Heart left ventricle (tissue), 16 donors: ENCODE measurements at places on chromosomes 4 and X. TPM values are rescaled to one million over a fixed set of nuclear protein-coding genes. Genes with fewer than 3 reads are reported as not detected.

DNA sequence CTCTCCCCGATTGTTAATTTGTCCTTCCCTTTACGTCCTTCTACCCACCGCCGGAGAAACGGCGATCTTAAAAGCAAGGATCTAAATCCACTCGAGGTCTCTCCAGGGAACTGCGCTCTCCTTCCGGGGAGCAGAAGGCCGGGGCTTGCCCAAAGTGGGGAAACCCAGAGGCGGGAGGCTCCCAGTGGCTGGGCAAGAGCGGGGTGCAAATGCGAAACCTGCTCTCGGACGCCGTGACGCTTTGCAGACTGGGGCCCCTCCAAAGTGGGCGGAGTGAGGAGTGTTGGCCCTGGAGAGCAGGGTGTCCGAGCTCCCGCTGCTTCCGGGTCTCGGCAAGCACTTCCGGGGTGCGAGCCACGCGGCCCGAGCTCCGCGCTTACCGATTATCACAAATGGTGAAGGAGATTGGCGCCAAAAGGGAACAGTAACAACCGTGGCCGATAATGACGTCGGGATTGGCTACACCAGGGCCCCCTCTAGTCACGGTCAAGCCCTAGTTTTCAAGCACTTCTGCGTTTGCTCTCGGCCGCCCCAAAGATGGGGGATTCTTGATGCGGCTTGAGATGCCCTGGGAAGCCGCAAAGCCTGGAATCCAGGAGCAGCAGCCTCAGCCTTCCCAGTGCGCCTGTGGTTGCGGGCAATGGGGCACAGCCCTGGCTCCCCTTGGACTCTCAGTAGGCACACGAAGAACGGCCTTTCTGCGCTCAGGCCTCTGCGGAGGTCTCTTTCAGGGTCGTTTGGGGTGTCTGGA lies 29.0 kb downstream of the HAND2 start:
- no peak for DNase-seq

The NPY2R gene
- polyA plus RNA-seq = not detected

DNA sequence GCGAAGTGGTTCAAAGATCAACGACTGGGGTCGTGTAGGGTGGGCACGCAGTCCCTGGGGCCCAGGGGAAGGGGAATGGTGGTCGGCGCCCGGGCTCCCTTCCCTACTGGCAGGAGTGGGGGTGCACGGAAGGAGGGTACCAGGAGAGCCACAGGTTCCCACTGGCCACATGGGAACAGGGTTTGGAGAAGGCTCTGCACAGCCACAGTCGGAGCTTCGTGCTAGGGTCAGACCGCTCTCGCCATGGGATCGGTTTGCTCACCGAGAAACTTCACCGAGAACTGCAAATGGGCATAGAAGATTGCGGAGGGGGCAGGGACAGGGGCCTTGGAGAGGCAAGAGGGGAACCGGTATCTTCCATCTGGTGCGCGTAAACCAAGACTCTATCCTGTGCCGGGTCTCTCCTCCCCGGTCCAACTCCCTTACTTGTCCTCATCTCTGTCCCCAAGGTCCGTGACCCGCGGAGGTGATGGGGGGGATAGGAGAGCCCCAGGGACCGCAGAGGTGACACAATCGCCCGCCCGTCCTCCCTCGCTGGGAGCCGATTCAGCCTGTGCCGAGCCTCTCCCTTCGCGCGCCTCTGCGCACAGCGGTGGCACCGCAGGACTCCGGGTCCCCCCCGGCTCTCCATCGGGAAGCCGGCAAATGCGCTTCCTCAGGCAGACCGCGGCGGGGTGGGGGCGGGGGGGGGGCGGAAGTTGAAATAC lies 1.0 kb downstream of the SCD5 start:
- no peak for DNase-seq

DNA sequence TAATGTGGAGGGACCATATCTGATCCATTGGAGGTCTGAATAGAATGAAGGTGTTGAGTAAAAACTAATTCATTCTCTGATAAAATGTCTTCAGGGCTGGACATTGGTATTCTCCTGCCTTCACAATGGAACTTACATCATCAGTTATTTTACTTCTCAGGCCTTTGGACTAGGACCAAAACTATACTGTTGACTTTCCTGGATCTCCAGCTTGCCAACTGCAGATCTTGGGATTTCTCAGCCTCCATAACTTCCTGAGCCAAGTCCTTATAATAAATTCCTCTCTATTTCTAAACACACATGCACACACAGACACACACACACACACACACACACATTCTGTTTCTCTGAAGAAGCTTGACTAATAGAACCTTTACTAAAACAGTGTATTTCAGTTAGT lies 1858.6 kb upstream of the ADGRL3 start:
- DNase-seq = no peak

The GLRA3 gene
- not detected for polyA plus RNA-seq

- no peak for DNase-seq
Measured at GRCh38 chrX:97387004-97387403, 503.3 kb downstream of the RPA4 start.

DNA sequence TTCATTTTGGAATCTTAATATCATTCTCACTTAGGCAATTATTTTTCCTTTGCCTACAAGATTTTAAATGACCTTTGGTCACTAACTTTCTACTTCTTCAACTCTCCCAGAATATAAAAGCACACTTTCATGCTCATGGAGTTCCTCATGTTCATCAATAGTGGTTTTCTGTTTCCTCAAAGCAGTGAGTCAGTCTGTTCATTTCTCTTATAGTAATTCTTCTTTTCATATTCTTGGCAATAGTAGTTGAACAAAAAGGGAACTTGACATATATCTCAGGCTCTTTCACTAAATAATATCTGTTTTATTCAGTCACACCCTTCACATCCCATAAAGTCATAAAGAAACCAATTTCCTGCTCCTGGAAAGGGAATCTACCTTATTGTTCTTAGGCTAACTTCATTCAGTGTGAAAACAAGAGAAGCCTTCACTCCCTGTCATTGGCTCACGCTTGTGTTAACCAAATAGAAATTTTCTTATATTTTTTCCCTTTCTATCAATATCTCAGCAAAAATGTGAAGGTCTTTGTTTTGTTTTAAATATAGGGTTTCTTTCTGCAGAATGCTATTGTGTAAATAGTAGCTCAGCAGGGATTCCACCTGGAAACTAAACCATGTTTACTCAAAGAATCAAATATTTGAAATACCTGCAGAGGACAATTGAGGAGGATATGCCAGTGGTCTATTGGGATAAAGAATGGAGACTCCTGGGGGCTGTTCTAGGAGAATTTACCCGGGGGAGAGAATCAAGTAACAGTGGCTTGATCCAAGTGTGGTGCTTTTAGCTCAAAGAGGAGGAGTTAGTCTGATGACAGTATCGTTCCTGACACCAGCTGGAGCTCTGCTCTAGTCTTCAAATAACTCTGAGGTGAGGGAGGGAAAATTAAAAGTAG lies 13.4 kb upstream of the TNIP3 start:
- no peak for DNase-seq

- DNase-seq = no peak
Measured at GRCh38 chrX:133586443-133586842, 171.2 kb upstream of the GPC4 start.
